ENCODE measurements at places on chromosomes 16 and 17. TPM values are rescaled to one million over a fixed set of nuclear protein-coding genes. Genes with fewer than 3 reads are reported as not detected.

DNA sequence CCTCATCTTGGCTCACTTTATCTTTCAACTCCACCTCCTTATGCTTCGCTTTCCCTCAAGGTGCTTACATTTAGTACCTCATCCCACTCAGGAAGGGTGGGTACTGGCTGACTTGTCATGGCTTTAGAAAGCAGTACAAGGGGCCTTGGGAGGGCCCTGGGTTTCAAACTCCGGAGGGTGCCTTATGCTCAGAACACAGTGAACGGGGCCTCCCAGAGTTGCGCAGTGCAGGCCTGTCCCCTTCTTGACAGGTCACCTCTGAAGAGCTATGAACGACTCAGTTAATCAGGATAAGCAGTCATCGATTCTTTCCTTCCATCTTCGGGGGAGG, 6.0 kb downstream of the COG1 start:
- H3K36me3 ChIP-seq = peaks cover 75% of the 10 kb centered on the region
- no peak overlapping the region for H3K27ac ChIP-seq
- no peak for DNase-seq
- no peaks in the 10 kb centered on the region for H3K27me3 ChIP-seq

DNA sequence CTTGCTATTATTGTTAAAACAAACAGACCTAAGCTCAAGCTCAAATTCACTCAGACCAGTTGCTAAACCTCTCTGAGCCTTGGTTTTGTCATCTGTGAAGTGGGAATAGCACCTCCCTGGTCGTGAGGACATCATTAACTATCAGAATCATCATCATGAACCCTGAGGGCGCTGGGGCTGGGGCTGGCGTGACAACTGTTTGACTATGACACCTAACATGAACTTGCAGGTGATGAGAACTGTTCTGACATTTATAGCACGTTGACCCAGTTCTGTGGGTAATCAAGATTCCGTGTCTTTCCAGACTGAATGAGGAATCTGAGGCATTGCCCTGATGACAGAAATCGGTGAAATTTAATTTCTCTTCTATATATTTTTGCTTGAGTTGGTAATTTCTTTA, 71.3 kb upstream of the CDH5 start:
- no peak overlapping the region for H3K27ac ChIP-seq
- H3K4me3 ChIP-seq = no peak overlapping the region
- no peaks in the 10 kb centered on the region for H3K4me1 ChIP-seq

GRCh38 chr17:42980766-42981397, 517 bp downstream of the RUNDC1 start:
- H3K27me3 ChIP-seq = no peaks in the 10 kb centered on the region
- H3K4me3 ChIP-seq = peak overlapping the region; percentile 86
- peaks cover 19% of the 10 kb centered on the region for H3K36me3 ChIP-seq
- peak; percentile 85 for DNase-seq

GRCh38 chr16:83365166-83365565, 442.6 kb upstream of the HSBP1 start:
- H3K4me3 ChIP-seq = no peak overlapping the region
- no peak overlapping the region for H3K27ac ChIP-seq
- DNase-seq = no peak
- H3K36me3 ChIP-seq = no peaks in the 10 kb centered on the region
- H3K4me1 ChIP-seq = no peaks in the 10 kb centered on the region

GRCh38 chr16:29920288-29921033, 5.6 kb downstream of the KCTD13 start:
- no peaks in the 10 kb centered on the region for H3K27me3 ChIP-seq
- peaks cover 60% of the 10 kb centered on the region for H3K36me3 ChIP-seq
- no peak overlapping the region for H3K27ac ChIP-seq
- H3K4me1 ChIP-seq = no peaks in the 10 kb centered on the region

Gene MAP1LC3B
- total RNA-seq = 56.9 TPM

DNA sequence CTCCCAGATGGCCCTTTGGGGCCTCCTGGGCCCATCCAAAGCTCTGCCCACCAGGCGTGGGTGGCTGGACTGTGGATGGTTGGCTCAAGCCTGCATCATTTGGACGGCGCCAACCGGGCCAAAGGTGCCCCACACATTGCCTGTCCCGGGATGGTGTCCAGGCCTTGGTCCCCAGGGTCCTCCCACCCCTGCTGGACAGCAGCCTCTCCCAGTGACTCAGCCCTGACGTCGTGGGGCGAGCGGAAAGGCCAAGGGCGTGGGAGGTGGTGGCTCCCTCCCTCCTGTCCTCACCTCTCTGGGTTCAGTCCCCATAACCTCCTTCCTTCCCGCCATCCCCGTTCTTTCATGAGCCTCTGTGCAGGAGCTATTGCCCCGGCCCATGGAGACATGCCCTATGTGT, 42.1 kb upstream of the DLX4 start:
- no peak overlapping the region for H3K4me3 ChIP-seq
- no peaks in the 10 kb centered on the region for H3K27me3 ChIP-seq
- no peaks in the 10 kb centered on the region for H3K36me3 ChIP-seq
- no peak overlapping the region for H3K27ac ChIP-seq
- DNase-seq = no peak

Data from endodermal cell (in vitro differentiated cells).